Colonic mucosa (tissue), 4 donors: ENCODE measurements at places on chromosomes 2 and 18.

GRCh38 chr2:31828891-31829290, 181.9 kb downstream of the MEMO1 start:
- no peak for DNase-seq

DNA sequence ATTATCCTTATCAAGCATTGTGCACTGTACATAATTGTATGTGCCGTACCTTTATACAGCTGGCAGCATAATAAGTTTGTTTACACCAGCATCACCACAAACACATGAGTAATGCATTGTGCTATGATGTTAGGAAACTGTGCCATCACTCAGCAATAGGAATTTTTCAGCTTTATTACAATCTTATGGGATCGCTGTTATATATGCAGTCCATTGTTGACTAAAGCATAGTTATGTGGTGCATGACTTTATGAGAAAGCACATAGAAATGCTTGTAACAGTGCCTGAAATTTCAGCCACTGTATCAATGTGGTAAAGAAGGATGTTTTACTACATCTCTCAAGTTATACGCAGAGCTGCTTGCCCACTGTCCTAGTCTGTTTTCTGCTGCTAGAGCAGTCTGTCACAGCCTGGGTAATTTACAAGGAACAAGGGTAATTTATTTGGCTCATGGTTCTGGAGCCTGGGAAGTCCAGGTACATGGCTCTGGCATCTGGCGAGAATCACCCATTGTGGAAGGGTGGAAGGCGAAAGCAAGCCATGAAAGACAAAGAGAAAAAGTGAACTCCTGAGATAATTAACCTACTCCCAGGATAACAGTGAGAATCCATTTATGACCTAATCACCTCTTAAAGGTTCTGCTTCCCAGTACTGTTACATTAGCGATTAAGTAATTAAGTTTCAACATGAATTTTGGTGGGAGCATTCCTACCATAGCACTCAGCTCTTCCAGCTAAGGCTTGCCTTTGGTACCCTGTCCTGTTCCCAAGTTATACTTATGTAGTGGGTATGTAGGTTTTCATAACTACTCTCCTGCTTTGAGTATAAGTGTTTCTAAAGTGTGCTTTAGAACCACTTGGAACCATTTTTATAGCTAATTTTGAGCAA, 4.6 kb downstream of the MAP3K20 start:
- no peak for DNase-seq

DNA sequence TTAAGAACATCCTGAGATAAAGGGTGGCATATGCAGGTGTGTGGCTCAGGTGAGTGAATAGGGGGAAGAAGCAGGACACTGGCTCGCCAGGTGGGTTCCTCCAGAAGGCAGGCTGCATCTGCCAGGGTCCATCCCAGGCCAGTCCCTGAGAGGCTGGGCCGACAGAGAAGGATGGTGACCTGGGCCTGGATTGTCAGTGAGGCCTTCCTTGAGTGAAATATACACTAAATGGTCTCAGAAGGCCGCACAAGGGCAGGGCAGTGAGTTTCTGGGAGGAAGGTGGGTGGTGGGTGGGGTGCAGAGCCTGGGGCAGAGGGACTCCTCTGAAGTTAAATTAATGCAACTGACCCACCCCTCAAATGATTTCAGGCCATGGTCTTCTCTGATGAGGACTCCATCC, 182.1 kb downstream of the ANKRD30B start:
- DNase-seq, result no peak

DNA sequence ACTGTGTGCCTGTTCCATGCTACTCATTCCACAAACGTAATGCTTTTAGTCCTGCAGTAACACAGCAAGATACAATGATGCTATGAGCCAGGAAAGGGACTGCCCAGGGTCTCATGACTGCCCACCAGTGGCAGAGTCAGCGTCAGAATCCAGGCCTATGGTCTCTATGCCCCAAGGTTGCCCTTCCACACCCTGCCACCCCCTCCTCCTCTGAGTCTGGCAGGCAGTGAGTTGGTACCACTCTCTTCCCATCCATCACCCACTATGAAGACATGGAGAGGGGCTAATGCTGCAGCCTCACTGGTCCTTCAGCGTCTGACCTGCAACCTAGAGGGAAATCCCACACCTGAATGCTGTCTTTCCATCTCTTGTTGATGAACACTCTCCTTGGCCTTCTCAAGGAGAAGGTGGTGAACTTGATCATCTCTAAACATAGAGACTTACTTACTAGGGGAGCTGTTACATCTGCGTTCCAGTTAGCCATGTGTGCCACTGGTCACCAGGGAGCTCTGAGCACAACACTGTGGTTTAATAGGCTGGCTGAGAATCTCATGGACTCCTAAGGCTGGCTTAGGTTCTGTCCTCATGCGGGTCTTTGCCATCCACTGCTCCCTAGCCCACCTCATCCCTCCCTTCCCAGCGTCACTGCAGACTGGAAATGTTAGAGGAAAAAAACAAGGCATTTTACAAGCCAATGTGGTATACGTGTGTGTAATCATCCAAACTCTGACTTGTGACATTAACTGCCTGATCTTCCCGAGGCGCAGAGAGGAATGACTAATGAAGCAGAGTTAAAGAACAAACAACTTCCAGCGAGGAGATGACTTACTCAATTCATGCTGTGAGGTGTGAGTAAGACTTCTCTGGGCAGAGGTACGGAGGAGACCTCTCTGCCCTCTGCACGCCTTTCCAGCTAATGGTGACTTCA, 28.8 kb downstream of the STEAP3 start:
- no peak for DNase-seq

DNA sequence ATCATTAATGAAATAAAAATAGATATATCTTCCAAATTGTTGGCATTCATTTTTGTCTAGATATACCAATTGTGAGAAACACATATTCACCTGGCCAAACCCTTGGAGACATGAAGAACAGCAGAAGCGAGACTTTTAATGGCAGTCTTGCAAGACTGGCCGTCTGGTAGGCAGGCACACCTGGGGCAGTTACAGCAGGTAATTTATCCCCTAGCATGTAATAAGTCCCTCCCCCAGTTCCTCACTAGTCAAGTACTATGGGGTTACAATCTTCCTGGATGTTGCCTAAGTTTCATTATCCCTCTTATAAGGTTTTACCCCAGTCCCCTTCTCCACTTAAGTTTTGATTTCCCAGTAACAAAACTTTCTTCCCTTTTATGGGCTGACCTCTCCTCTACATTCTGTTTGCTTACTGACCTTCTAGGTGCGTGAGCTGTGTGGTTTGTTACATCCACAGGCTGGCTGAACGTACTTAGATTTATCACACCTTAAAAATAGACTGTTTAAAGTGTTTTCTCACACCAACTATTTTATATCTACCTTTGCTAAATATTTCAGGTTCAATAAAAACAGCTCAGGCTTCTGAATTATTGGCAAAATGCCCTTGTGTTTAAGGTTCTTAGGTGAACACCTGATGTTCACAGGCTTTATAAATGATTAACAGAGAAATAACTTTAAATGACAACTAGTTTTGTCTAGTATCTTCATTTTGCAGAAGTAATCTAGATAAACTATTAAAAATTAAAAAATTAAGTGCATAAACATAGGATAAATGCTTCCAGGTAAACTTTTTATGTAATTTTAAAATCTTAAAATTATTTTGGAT, 365.0 kb upstream of the TFPI start:
- no peak for DNase-seq

DNA sequence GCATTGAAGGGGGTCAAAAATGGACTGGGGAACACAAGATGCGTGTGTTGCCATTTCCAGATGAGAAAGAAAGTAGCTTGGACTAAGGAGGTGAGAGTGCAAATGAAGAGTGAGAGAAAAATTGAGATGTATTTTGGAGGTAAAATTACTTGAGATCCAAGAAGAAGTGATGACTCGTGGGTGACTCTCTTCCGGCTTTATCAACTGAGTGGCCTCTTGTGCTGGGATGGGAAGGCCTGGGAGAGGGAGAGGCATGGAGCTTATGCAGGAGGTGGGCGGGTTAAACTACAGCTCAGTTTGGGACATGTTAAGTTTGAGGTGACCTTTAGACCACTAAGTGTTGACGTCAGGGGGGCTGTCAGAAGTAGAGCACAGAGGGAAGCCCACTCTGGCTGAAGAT, 34.9 kb downstream of the SULT1C2 start:
- no peak for DNase-seq

GRCh38 chr2:205387350-205388055, 294.8 kb upstream of the NRP2 start:
- DNase-seq, result no peak

GRCh38 chr2:66843847-66844246, 408.9 kb downstream of the MEIS1 start:
- DNase-seq, result no peak

GRCh38 chr18:63752636-63753035, 22.6 kb upstream of the SERPINB7 start:
- no peak for DNase-seq

DNA sequence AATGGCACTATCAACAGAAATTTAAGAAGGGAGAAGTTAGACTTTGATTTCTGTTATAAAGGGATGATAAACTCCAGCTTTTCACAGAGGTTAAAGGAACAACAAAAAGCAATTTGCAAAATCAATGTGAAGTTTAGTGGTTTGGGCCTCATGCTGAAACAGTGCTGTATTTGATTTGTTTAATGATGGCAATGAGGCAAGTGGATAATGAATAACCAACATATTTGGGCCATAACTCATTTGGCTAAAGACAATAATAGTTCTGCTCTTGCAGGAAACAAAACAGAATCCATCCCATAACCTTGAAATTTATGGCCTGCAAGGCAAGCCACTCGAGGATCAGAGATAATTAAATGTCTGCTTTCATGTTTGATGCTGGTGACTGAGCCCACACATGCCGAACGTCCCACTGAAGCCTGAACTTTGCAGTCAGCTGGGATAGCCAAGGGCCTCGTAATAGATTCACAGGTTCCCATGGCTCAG, 56.5 kb downstream of the TPGS2 start:
- no peak for DNase-seq

DNA sequence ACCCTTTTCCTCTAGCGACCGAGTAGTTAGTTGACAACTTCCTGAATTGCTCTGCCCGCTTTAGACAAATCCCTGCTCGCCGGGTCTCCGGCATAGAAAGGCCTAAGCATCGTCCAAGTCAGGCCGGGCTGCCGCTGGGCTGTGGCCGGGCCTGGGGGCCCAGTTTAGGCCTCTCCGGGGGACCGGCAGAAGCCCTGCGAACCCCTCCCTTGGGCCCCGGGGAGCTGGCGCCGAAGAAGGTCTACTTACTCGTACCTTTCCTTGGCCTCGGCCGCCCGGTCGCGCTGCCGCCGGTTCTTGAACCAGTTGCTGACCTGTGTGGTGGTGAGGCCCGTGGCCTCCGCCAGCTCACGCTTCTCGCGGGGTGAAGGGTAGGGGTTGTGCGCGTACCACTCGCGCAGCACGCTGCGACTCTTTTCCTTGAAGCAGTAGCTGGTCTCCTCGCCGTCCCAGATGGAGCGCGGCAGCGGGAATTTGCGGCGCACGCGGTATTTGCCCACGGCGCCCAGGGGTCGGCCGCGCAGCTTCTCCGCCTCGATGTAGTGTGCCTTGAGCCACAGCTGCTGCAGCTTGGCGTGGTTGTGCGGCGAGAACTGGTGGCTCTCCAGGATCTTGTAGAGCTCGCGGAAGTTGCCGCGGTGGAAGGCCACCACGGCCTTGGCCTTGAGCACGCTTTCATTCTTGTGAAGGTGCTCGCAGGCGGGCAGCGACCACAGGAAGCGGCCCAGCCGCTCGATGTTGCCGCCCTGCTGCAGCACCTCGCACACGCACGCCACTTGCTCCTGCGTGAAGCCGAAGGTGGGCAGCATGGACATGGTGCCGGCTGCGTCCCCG, 739 bp downstream of the SIX2 start:
- no peak for DNase-seq

GRCh38 chr2:137675584-137676327, 288.5 kb upstream of the HNMT start:
- no peak for DNase-seq

GRCh38 chr2:175034716-175035115, 29.5 kb upstream of the CHN1 start:
- no peak for DNase-seq

- peak; percentile 61 for DNase-seq
Observed at GRCh38 chr2:234550511-234551107, 53.7 kb upstream of the ARL4C start.

GRCh38 chr2:128690431-128690830, 371.8 kb upstream of the HS6ST1 start:
- DNase-seq, result no peak

- peak; percentile 48 for DNase-seq
Observed at GRCh38 chr2:233414777-233415570, 60.7 kb downstream of the DGKD start.

DNA sequence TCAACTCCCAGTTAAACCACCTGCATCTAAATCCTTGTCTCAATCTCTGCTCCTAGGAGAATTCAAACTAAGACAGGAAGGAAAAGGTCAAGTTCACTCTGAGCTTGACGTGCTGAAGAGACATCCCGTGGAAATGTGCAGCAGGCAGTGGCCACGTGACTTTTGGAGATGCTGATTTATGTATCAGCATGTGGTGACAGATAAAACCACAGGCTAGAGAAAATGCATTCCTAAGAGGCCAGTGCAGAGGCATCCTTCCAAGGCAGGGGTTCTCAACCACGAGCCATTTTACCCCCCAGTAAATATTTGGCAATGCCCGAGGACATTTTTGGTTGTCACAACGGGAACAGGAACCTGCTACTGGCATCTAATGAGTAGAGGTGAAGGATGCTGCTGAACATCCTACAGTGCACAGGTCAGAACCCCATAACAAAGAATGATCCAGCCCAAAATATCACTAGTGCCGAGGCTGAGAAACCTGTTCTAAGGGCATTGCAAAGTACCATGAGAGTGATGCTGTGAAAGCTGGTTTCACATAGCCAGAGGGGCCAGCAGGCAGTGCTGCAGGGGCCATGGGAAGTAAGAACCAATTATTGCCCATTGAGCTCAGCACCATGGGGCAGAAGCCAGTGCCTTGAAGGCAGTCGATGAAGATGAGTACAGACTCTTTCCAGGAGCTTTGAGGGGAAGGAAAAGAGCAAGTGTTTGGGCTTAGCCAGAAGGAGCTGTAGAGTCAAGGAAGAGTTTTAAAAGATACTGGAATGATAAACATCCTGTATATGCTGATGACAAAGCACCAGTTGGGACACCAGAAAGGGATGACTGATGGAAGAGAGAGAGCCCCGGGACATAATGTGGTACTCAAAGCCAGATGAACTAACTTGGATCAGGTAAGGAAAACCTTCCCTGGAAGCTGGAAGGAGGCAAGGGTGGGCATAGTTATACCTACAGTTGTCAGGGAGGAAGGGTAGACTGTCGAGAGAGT, 174.6 kb downstream of the HAUS1 start:
- DNase-seq, result no peak

GRCh38 chr18:24877546-24877945, 417.1 kb downstream of the HRH4 start:
- no peak for DNase-seq

DNA sequence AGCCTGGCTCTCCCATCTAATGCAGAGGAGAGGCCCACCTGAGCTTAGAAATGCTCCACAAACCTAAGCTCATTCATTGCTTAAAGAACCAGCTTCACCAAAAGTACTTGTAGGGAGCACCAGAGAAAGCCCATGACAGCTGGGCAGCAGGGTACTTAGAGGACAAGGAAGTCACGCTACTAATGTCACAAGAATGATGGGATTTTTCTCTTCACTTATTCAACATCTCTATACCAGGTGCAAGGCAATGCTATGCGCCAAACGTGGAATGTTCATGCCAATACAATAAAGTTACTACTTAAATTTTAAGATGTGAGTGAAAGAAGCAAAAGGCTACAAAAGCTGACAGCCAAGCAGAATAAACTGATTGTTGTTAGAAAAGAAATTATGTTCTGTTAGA, 36.0 kb downstream of the LONRF2 start:
- no peak for DNase-seq

GRCh38 chr2:1782514-1782913, 38.2 kb upstream of the PXDN start:
- DNase-seq, result no peak

- no peak for DNase-seq
Observed at GRCh38 chr18:47758000-47758399, 172.5 kb downstream of the SMAD2 start.
